ENCODE measurements at places on chromosomes 5 and 9.

DNA sequence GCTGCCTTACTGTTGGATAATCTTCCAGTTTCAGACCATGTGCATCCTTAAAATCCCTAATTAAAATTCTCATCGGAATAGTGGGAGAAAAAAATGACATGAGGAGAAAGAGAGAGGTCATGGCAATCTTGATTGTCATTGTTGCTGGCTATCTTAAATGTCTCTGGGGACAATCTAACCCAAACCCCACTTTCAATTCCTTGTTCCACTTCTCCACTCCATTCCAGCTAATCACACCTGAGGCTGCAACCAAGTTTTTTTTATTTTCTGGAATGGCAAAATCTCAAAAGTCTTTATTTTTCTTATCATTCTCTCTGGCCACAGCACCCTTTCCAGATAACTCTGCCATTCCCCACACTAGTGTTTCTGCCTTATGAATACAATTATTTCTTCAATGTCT is 171.9 kb upstream of the RASA1 start:
- DNase-seq: no peak

DNA sequence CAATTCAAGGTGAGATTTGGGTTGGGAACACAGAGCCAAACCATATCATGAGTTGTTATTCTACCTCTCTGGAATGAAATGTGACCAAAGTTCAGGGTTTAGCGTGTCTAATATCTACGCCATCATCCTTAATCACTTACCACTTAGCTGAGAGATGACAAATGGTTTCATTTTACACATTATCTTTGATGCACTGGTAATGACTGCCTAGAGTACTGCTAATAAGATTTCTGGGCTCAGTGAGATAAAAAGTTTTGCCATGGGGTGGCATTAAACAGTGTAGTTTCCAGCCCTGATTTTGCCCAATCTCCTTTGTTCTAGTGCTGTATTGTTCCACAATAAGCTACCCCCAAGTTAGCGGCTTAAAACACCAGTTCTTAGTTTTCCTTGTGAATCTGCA is 367.2 kb downstream of the MLLT3 start:
- no peak for DNase-seq

DNA sequence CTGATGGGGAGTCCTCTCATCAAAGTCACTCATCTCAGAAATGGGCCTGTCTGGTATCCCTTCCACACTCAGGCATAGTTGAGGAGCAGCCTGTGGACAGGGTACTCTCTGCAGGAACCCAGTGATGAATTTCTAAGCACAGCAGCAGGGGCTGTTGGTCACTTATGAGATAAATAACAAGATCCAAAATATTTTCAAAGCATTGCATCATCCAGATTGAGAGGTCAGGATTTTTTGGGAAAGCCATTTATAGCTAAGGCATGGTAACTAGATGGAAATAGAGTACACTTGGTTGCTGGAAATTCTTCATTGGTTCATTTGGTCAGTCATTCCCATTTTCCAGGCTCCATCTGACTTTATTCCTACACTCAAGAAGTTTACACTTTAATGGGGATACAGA is 246.8 kb upstream of the RAI14 start:
- no peak for DNase-seq

GRCh38 chr9:133268335-133269056 is 6.5 kb downstream of the ABO start:
- DNase-seq: no peak

GRCh38 chr9:110801426-110801825 is 132.8 kb downstream of the MUSK start:
- DNase-seq: no peak

DNA sequence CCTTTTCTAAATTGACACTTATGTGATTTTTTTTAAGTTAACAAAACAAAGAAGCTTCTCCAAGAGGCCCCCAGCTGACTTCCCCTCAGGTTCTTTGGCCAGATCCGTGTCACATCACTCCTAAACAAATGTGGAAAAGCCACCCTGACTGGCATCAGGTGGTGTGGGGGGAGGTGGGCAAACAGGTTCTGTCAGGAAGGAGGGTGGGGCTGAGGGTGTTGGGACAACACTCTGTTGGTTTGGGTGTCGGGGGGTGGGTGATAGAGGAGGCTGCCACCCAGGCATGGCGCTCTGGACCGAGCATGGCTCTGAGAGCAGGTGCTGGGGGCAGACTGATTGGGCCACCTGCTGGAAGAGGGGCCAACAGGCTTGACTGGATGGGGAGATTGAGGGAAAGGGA is 210.9 kb downstream of the HSPA4 start:
- no peak for DNase-seq

DNA sequence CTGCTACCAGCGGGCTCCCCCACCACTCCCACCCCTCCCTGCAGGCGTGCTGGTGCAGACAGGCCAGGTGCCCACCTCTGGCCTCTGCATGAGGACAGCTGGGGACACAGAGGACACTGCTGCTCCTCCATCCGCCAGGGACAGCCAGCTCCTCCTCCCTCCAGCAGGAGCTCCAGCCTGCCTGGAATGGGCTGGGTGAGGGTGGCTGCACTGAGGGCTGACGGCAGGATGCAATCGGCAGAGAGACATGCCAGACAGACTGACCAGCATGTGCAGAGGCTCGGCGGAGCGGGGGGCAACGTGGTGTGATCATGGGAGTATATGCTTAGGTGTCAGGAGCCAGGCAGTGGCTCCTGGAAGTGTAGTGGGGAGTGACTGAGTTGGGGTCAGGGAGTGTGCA is 68.4 kb downstream of the RASGEF1C start:
- no peak for DNase-seq

- no peak for DNase-seq
Observed at GRCh38 chr5:135234242-135234641, 164.8 kb downstream of the MACROH2A1 start.

GRCh38 chr5:38806775-38807258 is 39.0 kb upstream of the OSMR start:
- peak; percentile 86 for DNase-seq

DNA sequence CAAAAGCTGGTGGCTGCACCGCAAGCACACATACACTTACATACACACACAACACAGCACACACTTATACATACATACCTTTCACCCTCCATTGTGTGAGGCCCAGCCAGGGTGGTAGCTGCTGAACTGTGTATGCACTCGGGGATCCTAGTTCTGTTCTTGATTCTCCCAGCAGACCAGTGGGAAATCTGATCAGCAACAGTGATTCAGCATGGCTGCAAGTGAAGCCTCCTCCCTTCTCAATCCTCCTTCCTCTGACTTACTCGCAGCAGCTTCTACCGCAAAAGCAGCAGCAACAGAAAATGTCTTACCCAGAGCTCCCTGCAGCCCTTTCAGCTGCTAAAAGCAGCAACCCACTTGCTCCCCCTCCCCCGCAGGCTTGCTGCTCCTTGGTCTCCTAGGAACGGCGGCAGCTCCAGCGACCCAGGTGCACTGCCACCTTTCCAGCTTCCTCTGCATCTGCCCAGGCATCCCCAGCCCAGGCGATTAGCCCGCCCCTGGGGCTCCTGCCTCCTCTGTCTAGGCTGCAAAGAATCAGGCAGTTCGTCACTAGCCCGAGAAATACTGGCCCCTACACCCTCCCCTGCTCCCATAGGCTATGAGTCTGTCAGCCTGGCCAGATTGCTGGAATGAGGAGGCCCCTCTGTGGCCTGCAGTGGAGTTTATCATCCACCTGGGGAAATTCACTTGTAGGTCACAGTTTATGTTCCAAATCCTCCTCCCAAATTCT is at the start of gene KLHL3:
Gene KLHL3, minus strand, starts transcription at position 535 of the 730 bp plus-strand sequence. Its CDS starts 443 bp downstream, at position 92.
- DNase-seq: no peak

DNA sequence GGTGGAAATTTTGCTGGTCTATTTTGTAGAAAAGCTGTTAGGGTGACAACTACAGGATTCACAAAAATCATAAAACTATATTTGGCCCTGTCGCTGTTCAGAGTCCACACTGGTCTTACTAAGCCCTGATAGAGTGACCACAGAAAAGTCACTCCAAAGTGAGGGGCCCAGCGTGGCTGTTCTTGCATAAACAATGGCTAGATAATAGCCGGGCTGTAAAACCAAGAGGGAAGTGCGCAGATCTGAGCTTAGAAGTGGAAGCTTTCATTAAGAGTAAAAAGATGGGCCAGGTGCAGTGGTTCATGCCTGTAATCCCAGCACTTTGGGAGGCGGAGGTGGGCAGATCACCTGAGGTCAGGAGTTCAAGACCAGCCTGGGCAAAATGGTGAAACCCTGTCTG is 15.5 kb upstream of the CTSL start:
- DNase-seq: no peak

DNA sequence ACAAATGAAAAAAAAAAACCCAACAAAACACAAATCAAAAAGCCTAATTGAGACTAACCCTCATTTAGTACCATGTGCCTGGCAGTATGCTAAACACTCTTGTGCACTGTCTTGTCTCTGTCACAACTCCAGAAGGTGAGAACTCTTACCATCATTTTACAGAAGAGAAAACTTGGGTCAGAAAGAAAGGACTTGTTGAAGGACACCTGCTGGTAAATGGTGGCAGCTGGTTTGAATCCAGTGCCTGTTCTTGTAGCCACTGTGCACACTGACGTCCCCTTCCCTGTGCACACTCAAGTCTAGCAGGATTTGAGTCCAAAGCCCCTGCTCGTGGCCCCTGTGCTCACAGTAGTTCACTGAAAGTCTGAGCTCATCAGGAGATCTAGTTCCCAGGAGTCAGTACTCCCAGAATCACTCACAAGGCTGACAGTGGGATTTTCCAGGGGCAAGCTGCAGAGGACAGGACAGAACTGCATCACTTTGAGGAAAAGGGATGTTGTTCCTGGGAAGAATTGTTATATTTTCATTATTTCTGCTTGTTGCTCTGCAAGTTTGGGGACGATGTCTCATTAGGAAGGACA is 43.0 kb upstream of the HSD17B4 start:
- DNase-seq: no peak

- DNase-seq: no peak
Observed at GRCh38 chr9:73613092-73613701, 461.5 kb downstream of the ANXA1 start.

GRCh38 chr9:130756455-130757152 is 63.0 kb downstream of the EXOSC2 start:
- DNase-seq: no peak

GRCh38 chr5:93476251-93476742 is 104.7 kb downstream of the NR2F1-AS1 start:
- DNase-seq: no peak

DNA sequence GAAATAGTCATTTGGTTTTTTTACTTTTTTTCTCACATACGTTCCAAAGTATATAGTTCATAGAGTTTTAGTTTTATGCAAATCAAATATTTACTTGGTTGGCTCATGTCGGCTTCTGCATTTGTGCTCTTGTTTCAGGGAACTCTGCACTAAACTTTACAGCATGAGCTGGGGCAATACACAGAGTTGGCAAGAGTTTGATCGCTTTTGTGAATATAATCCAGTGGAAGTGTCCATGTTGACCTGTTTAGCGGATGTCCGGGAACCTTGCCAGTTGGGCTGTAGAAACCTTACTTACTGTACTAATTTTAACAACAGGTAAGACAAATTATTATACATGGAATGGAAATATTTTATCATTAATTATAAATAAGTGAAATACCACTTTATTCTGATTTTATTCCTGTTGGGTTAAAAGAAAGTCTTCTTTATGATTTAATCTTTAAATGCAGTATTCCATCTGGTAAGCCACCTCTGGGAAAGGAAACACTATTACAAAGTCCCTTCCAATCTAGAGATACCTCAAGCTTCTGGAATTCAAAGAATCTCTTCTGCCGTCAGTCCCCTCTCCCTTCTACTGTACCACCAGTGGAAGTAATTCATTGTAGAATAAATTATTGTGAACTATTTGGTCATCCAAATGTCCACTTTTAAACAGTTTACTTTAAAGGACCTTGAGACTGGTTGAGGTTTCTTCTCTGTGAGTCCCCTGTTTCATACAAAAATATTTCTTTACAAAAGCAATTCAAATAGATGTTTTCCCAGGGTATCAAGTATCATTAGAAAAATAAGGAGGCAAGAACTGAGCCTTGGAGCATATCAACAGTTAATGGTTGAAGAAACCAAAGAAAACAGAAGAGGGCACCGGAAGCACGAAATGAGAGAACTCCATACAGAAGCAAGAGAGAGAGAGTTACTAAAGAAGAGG is 45.2 kb upstream of the GLIPR2 start:
- peak; percentile 17 for DNase-seq

DNA sequence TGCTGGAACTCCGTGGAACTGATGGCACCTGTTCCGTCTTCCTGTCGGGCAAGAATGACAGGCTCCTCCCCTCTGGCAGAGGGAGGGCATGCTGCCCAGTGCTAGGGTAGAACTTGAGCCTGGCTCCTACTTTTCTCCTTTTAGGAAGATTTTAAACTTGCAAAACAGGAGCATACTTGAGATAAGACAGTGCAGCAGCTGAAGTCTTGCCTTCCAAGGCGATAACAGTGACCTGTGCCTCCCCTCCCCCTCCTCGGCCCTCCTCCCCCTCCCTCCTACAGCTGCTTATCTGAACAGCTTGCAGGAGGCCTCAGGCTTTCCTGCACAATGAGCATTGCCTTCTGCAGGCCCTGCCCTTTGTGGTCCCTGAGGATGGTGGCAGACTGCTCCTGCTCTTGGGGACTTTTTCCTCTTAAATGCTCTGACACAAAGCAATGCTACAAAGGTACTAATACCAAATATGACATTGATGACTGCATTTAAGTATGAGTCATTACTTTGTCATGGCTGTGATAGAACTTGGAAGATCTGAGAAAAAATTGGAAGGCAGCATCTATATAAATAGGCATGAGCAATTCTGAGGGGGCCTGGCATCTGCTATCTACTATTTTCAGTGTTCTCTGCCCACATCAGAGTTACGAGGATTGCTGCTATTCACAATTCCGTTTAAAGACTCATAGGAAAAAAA is 2.0 kb downstream of the GADD45G start:
- DNase-seq: no peak

- no peak for DNase-seq
Observed at GRCh38 chr9:129745200-129745599, 7.6 kb downstream of the PTGES start.

DNA sequence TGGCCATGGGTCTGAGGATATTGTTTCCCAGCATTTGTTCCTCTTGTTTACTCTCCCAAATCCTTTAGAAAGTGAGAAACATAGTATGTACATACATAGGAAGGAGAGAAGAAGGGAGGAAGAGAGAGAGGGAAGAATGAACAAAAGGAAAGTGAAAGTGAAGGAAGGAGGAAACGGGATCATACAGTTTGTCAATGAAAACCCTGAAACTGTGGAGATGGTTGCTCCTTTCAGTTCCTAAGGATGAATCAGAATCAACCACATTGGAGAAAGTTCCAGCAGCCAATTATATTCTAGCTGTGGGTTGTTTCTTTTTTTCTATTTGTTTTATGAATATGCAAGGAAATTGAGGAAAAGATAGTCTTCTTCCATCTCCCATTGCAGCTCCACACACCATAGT is 396.5 kb downstream of the MLLT3 start:
- no peak for DNase-seq

DNA sequence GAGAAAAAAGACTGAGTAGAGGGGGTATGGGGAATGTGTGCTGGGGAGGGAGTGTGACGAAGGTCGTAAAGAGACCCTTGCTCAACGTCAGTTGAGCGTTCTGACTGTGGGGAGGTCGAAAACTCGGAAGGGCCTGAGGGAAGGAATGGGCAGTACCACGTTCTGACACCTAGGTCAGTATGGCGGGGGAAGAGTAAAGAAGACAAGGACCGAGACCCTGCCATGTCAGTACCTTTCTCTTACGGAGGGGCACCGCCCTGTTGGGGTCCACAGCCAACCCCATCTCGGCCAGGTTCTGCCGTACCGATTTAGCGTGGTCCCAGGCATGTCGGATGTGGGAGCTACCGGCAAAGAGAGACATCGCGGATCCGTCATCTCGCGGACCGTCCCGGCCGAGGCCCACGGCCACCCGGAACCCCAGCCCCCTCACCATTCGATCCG is 375 bp downstream of the NOP16 start:
- no peak for DNase-seq

All from GM04504 (cell line).